ENCODE measurements at places on chromosomes 1 and 21.
A peak's percentile ranks its signal among the peaks of the same experiment; 100 is the strongest.

DNA sequence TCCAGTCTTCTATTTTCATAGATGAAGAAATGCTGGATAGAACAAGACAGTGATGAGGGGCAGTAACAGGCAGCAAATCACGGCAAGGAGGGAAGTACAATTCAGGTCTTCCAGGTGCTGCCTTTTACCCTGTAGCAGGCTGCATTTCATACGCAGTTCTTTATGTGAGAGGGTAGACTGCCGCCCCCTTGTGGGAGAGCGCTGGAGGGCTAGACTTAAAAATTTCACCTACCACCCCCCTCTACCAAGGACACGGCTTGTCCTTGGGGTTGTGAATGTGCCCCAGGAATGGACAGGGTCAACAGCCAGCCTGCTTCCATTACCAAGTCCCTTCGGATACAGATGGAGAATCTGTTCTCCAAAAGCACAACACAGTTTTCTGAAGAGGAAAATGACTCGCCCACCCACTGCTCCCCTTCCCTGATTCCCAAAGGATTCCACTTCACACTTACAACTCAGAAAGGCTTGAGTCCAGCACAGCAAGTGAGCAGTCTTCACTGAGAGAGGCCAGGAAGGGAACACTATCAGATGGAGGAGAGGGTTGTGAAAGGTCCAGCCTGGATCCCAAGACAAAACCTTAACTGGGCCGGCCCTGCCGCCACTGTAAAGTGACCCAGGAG, 7.4 kb downstream of the WDR77 start:
- DNase-seq: peak; percentile 45

DNA sequence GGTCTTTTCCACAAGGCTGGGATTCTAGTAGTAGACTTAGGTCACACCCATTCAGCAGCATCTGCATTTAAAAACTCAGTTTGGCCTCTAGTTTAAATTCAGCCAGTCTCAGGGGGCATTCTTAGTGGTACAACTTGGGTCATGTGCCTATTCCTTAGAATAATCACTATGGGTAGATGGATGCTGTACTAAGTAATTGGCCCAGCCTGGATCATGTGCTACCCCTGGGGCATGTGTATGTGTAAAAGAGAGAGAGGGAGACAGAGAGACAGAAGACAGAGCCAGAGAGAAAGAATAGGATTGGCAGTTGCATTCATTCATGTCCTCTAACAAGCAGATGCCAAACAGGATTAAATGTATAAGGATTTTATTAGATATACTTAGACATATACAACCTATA, 13.6 kb upstream of the SYT14 start:
- DNase-seq: no peak

GRCh38 chr1:67135354-67135753, 584 bp upstream of the C1orf141 start:
- no peak for DNase-seq

DNA sequence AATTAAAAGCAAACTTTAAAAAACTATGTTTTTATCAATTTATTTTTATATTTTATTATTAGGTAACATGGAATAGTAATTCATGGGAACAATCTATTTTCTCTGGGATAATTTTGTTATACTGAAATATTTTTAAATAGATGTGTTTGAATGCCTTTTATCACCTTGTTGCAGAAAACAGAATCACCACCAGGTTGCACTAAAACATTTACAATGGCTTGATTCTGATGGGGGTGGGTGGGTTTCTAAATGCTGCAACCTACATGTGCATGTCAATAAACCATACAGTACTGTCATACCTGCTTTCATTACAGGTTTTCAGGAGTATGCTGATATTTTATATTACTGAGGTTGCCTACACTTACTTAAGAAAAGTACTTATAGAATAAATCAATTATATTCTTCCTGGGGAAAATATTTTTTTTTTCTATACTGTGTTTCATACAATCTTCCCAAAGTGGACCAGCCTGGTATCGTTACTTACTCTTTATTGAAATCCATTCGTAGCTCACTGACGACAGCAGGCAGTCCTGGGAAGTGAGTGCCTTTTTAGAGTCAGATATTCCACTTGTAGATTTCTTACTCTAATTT, 132.8 kb downstream of the PTPRC start:
- peak; percentile 19 for DNase-seq

DNA sequence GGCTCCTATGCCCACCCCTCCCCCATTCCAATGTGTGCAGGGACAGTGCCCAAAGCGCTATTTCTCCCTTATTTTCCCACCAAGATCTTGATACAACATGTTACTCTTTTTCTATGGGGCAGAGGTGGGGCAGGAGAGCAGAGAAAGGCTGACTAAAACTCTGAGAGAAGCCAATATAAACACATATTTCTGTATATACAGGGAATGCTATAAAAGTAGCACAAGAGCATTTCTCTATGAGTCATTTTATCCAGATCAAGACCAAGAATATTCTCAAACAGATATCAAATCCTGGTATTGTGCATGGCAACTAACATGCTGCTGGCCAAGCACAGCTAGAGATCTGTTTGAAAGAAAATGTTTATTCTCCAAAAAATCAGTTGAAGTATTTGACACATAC, 7.3 kb downstream of the WDR26 start:
- no peak for DNase-seq

- no peak for DNase-seq
Measured at GRCh38 chr1:76786222-76786621, 81.1 kb upstream of the ST6GALNAC5 start.

DNA sequence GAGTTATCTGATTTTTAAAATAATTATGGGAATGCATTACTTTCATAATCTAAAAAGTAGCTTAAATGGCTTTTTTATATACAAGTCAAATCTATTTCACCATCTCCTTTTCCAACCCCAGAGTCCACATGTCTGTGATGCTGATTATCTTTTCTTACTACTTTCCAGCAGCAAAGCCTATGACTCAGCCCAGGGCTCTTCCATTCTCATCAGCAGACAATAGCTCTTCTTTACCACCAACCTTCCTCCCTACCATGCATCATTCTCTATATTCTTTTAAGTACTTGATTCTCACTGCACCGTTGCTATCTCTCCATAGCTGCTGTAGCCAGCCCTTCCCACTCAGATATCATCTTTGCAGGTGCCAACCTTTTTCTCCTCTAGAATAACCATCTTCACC, 61.3 kb downstream of the OVGP1 start:
- DNase-seq: no peak

DNA sequence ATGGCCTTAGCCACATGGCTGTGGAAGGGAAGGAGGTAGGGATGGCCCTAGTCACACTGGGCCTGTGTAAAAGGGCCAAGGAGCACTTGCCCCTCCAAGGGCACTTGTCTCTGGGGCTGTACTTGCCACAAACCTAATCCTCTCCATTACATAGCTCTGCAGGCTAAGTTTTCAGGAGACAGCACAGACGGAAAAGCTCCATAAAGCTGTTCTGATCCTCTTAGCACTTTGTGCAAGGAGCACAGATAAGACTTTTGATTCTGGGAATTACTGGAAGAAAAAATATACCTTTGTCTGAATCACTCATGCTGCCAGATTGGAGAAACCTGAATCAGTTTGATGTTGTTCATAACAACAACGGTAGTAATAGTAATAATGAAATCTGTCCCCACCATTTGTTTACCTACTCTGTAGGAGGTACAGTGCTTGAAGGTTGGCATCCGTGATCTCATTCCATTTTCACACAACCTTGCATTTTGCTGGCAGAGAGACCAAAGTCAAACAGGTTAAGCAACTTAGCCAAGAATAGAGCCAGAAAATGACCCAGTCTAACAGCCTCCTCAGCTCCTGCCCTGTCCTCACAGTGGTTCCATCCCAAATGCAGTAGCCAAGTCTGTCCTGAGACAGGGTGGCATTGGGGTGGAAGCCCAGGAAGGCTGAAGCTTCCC, 207.1 kb downstream of the ROR1 start:
- no peak for DNase-seq

DNA sequence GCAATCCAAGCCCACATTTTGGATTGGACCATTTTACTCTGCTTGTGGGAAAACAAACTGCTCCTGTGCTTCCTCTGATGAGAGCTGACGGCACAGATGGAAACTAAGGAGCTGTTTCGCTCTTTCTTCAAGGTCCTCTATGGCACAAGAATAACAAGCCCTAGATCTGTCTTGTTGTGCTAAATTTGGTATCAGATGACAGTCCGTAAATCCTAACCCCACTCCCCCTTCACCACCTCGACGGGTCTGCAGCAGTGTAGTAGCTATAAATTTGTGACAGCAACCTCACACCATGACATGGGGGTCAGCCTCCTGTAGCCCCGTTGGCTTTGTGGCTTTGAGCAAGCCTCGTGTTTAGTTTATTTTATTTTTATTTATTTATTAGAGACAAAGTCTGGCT, 85.9 kb downstream of the ADSS2 start:
- no peak for DNase-seq

DNA sequence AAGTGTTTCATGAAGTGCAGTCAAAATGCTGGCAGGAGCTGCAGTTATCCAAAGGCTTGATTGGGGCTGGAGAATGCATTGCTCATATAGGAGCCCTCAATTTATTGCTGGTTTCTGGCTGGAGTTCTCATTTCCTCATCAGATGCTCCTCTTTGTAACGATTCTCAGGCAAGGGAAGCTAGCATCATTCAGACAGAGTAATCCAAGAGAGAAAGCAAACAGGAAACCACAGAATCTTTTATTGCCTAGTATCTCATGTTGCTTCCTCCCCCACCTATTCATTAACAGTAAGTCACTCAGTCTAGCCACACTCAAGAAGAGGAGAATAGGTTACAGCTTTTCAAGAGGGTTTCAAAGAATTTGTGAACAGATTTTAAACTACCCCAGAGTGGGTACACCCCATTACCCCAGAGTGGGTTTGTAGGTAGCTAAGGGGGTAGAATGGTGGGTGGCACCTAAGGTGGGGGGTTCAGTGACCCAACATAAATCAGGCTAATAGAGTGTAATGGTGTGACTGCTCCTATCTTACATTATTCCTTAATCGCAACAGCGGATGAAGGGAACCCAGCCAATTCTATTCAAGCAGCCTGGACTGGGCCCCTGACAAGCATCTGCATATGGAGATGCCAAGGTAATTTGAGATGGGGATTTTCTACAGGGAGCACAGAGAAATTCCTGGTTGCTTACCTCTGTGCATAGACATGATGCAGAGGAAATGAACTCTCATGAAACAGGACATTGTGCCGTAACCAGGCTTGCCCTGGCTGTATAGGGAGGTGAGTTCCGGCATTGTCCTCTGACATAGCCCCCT, 67.1 kb downstream of the KCNJ15 start:
- no peak for DNase-seq

- DNase-seq: no peak
Measured at GRCh38 chr1:64811131-64811530, 66.3 kb downstream of the RAVER2 start.

DNA sequence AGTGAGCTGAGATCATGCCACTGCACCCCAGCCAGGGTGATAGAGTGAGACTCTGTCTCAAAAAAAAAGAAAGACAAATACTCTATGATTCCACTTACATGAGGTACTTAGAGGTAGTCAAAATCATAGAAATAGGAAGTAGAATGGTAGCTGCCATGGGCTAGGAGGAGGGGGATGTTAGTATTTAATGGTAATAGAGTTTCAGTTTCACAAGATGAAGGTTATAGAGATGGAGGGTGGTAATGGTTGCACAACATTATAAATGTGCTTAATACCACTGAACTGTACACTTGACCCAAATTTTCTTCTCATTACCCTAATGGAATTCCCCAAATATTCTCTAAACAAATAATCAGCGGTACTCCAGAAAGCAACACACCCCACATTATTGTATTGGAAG, 12.8 kb downstream of the EIF2B3 start:
- DNase-seq: no peak

DNA sequence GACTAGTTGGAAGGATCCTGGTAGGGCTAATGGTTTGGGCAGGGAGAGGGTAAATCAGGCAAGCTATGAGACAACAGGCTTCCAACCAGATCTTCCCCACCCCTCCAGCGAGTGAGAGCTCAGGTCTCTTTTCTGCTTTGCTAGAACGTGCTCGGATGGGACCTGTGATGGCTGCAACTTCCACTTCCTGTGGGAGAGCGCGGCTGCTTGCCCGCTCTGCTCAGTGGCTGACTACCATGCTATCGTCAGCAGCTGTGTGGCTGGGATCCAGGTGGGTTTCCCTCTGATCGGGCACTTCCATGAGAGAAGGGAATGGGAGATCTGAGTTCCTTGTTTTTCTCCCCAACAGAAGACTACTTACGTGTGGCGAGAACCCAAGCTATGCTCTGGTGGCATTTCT, 14.0 kb upstream of the SARS1 start:
- DNase-seq: no peak

- peak; percentile 76 for DNase-seq
Measured at GRCh38 chr1:110084227-110085078, 14.0 kb upstream of the ALX3 start.

GRCh38 chr1:61420909-61421835, 303.8 kb downstream of the TM2D1 start:
- DNase-seq: no peak

DNA sequence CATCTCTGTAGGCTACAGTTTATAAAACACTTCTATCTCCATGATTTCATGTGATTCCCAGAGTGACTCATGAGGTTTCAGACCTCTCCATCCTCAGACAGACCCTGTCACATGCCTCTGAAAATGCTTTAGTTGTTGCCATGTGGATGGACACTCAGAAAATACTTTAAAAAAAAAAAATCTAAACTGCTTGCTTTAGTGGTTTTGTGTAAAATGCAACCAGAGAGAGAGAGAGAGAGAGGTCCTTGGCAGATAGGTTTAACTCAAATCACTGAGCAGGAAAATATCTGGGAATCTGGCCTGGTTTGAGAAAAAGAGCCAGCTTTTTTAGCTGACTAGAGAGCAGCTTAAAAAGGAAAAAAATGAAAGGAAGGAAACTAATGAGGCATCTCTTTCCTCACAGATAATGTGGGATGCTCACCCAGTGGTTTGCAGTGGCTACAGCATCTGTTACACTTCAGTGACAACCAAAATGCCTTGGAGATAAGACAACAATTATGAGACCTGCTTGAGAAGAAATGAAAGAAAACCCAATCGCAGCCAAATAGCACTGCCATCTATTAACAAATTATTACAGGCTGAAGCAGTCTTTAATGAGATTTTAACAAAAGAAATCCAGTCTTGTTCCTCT, 54.6 kb upstream of the SYT14 start:
- no peak for DNase-seq

GRCh38 chr1:6033986-6034749, 11.5 kb upstream of the KCNAB2 start:
- no peak for DNase-seq

GRCh38 chr1:9425859-9426258, 113.4 kb upstream of the SLC25A33 start:
- no peak for DNase-seq

DNA sequence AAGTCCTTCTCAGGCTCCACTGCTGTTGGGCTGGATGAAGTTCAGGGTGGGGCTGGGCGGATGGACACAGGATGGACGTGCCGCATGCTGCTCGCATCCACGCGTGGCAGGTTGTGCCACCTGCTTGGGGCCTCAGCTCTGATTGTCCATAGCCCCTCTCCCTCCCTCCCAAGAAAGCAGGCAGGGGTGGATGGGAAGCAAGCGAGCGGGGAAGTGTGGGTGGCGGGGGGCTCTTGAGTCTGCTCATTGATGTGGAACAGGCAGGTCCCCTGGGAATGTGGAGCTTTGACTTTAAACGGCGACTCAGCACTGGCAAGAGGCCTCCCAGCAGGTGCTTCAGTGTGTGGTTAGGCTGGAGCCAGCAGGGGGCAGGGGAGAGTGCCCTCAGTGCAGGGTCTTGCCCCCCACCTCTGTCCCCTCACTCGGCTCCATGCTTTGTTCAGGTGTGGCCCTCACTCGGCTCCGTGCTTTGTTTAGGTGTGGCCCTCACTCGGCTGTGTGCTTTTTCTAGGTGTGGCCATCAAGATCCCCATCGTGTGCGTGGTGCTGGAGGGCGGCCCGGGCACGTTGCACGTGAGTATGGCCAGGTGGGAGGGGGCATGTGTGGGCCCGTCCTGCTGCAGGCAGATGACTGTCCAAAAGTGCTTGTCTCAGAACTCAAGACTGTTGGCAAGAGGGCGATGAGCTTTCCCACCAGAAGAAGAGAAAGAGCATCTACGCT, 23.9 kb downstream of the TRPM2 start:
- no peak for DNase-seq
